ENCODE measurements at places on chromosomes 12 and 14.

DNA sequence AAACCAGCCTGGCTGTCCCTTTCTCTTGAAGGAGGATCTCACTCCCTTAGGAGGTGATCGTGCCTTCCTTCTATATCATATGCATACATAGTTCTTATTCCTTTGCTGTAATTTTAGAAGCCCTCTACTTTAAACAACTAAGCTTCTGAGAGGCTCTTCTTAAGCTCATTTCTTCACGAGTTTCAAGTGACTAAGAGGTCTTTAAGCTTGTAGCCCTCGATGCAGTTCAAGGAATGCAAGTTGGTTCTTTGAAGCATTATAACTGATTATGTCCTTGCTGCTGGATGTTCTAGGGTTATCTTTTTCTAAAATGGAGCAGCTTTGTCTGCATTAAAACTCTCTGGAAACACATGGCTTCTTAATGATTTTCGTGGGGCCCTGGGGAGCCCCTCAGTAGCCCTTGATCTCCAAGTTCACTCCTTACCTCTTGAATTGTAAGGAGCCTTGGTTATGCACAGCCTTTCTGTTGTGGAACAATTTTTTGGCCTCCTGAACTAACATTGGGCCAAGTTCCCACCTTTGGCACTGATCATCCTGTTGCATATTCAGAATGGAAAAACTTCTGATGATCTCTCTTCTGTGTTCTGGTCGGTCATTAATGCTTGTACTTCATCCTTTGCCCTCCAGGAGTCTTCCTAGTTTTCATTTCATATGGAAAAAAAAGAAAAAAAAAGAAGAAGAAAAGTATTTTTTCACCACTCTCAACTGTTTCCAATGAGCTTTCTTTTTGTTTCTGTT lies 12.6 kb downstream of the RASSF8 start:
- DNase-seq = no peak

GRCh38 chr14:61122862-61123261 lies 141.8 kb downstream of the SLC38A6 start:
- DNase-seq = no peak

DNA sequence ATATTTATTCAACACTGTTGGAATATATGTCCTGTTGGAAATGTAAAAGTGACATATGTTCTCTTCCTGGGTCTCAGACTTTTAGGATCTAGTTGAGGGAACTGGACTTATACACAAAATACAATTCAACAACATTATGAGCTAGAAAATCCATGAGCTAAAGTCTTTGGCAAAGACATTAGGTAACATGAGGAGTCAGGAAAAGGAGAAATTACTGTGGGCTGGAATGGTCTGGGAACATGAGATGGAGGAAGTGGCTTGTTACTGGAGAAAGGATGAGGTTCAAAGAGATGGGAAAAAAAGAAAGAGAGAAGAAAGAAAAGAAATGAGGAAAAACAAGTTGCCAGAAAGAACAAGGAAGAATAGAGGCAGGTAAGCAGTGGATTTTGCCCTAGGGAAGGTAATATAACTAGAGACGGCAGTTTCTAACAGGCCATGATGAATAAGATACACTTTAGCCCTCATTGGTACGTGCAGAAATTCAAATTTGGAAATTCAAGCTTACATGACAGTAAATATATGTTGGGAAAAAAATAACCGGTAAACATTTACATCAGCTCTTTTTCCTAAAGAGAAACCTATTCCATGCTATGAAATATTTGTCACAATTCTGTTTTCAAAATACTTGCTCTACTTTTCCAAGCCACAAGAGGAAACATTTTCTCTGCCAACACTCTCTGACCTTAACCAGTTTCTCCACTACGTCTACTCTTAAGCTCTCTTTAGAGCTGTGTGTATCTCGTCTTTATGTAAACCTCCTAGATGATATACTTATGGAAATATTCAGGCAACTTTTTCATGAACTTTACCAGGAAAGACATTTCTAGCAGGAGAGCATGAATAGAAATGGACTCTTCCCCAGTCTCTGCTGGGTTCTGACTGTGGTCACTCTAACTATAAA lies 268.8 kb upstream of the BTG1 start:
- no peak for DNase-seq

- DNase-seq = no peak
Measured at GRCh38 chr12:52197371-52198231, 5.8 kb upstream of the KRT80 start.

DNA sequence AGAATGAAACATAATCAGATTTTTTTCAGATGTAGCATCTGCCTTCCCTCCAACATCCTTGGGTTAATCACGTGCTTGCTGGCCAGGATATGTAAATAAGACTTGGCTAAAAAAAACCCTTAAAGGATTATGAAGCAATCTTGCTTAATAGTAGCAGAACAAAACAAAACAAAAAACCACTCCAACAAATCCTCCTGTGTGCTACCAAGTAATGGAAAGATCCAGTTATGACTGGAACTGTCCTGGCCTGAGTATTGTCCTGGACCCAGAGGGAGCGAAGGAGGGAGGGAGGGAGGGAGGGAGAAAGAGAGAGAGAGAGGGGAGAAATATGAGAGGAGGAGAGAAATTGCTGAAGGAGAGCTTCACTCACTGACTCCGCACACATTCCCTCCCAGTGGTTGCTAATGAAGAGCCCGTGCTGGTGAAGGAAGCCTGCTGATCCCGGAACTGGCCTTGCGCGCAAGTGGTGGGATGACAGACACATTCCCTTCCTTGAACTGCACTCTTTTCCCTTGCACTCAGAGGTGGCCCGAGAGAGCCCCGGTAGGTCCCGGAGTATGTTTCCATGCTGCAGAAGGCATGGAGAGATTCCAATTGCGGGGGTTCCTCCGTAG lies 57.2 kb downstream of the HMGA2 start:
- DNase-seq = no peak

- no peak for DNase-seq
Measured at GRCh38 chr12:132029503-132030300, 80.0 kb downstream of the EP400 start.

GRCh38 chr14:101072070-101072469 lies 168.5 kb upstream of the RTL1 start:
- no peak for DNase-seq

- DNase-seq = no peak
Measured at GRCh38 chr12:48613321-48613720, 43.5 kb upstream of the LALBA start.

GRCh38 chr14:31206536-31207286 lies 882 bp downstream of the HECTD1 start:
- peak; percentile 44 for DNase-seq

GRCh38 chr12:94718114-94718513 lies 67.8 kb upstream of the TMCC3 start:
- DNase-seq = no peak

All from glutamatergic neuron (in vitro differentiated cells).